NCI-H1694 treated with DMSO at 0.1 percent for 48 hours (cell line): ENCODE measurements at places on chromosomes 7 and 10.

GRCh38 chr7:141158561-141158960, 84.7 kb downstream of the TMEM178B start:
- no peak for DNase-seq

- DNase-seq = no peak
Measured at GRCh38 chr10:3969876-3970666, 185.1 kb upstream of the KLF6 start.

DNA sequence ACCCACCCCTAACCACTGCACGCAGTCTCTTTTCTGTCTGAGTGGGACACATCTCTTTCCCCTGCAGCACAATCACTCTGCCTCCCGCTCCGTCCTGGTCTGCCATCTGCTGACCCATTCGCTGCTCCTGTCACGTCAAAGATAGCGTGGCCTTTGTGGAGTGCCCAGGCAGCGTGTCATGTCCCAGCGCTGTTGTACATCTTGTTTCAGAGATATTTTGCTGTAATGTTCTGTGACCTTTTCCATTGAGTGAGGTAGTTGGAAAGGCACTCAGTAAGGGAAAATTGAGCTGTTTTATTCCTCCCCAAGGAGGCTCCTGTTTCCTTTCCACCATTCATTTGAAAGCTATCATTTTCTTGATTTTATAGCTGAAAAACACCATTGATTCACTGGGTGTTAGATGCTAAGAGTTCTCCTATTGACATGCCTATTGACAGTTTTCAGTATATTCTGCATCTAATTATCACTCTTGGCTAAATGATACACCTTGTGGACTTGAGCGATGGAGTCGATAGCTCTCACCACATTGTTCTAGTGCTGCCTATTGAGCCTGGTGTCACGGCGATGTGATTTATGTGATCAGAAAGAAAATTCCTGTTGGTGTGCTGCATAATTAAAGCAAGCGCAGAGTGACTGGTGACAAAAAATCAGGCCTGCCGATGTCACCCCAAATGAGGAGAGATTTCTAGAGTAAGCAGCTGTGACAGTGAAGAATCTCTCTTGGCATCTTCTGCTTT, 372.6 kb downstream of the LRMDA start:
- DNase-seq = no peak

DNA sequence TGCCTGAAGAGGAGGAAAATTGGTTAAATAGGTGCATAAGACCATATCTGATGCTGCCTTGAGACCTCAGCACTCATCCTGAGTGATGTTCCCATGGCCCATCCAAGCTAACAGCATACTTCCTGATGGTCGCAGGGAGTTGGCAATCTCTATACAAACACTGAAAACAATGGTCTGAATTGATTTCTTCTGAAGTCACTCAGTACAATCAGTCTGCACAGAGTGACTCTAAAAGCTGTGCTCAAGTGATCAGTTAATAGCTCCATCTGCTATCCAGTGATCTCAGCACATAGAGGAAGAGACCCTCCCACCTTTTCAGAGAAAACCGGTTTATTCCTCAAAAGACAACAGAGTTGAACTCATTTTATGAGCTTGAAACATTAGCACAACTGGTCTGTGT, 3.9 kb downstream of the PPP1R17 start:
- peak; percentile 28 for DNase-seq

DNA sequence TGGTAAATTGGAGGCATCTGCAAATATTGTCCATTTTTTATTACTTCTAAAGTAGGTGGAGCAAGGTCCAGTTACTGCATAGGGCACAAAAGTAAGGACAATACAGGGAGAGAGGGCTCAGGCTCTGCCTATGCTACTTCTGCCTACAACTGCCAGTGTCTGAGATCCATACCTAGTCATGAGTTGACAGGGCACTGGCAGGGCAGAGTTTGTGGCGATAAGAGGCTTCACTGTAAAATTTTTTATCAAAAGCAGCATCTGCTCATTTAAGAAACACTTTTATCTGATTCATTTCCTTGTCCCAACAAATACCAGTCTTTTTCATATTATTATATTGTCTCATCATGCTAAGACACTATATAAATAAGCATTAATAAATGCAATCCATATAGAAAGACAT, 178.0 kb downstream of the LRRN3 start:
- no peak for DNase-seq

DNA sequence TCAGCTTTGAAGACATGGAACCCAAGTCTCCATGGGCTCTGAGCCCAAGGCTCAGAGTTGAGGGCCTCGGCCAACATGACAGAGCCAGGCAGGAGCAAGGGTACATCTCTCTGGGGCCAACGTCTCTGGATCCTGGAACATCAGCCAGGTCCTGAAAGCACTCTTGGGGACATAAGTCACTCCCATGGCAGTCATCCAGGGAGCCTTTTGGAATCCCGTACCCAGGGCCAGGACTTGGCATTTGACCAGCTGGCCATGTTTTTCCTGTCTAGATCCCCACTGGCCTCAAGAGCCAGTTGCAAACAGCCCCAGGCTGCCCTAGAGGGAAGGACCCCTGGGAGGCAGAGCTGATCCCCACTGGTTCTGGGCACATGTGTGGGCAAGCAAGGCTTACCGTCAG, 4.3 kb upstream of the CXCL12 start:
- DNase-seq = no peak

GRCh38 chr7:45073786-45074527, 14.8 kb downstream of the NACAD start:
- DNase-seq = peak; percentile 78

DNA sequence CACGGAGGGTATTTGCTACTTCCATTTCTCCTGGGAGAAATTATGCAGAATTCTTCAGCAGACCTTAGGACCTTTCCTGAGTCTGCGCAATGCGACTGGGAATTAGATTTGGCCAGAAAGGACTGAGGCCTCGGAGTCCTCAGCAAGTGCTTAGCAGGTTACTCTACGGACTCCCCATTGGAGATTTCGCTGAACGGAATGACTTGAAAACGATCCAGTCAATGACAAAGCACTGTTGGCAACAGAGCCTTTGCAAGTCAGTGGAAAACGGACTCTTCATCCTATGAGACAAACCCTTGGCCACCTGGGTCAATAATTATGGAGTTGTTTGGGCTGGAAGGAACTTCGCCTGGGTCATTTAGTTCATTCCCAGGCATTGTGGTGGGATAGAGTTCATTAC, 107.4 kb downstream of the FAM204A start:
- DNase-seq = no peak

GRCh38 chr10:4849555-4850242, 23.7 kb downstream of the AKR1E2 start:
- DNase-seq = peak; percentile 19

DNA sequence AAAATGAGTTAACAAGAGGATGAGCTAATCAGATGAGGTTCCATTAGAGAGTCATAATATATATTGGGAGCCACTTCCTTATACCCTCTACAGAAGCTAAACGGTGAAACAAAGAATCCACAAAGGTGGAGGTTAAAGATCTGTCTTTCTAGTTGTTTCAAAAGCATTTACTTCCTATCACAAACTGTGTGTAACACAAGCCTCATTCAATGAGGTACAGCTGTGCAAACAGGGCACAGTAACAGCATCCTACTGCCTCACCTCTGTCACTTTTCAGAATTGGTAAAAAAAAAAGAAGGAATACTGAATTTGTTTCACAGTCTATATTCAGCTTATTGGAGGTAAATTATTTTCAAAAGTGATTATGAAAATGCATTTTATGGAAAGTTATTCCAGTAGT, 128.7 kb downstream of the AGMO start:
- DNase-seq = no peak
